ENCODE measurements at places on chromosomes 5 and 9.

DNA sequence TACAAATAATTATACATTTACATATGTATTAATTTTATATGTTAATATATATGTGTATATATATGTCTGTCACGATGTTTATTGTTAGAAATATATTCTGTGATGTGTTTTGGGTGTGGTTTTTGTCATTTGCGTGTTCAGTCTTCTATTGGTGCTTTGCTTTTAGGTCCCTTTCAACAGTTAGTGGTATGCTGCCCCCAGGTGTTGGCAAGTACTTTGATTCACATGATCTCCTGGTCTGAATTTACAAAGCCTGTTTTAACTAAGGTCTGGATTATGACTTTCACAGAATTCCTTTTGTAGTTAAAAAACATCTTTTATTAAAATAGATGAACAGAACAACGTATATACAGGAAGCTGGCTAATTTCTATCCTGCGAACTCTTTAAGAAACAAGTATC lies 271.5 kb downstream of the CCDC171 start:
- DNase-seq: no peak

DNA sequence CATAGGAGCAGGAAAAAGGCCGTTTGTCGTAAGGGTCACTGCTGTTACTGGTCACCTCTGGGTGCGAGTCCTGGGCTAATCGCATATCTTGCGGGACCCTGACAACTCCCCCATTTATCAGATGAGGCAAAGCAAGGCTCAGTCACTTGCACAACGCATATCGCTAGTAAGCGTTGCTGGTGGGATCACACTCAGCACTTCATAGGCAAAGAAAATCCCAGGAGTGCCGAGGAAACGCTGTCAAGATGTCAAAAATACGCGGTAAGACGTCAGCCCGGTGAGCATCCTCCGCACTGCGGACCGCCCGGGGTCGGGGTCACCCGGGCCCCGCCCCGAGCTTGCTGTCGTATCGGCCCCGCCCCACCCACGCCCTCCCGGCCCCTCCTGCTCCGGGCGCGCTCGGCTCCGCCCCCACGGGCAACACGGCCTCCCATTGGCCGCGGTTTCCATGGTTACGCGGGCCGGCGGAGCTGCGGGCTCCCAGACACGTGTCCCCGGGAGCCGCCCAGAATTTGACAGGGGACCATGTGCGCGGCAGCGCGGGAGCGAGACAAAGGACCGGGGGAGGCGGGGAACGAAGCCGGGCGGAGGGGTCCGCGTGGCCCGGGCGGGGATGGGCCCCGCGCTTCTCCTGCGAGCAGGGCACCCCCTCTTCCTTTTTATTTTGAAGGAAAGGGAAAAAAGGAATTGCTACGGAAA lies 80.2 kb upstream of the IER5L start:
- peak; percentile 89 for DNase-seq

- no peak for DNase-seq
These were observed 105.7 kb upstream of the MEGF10 start for GRCh38 chr5:127184851-127185250.

GRCh38 chr9:89675058-89675742 lies 70.4 kb downstream of the GADD45G start:
- no peak for DNase-seq

DNA sequence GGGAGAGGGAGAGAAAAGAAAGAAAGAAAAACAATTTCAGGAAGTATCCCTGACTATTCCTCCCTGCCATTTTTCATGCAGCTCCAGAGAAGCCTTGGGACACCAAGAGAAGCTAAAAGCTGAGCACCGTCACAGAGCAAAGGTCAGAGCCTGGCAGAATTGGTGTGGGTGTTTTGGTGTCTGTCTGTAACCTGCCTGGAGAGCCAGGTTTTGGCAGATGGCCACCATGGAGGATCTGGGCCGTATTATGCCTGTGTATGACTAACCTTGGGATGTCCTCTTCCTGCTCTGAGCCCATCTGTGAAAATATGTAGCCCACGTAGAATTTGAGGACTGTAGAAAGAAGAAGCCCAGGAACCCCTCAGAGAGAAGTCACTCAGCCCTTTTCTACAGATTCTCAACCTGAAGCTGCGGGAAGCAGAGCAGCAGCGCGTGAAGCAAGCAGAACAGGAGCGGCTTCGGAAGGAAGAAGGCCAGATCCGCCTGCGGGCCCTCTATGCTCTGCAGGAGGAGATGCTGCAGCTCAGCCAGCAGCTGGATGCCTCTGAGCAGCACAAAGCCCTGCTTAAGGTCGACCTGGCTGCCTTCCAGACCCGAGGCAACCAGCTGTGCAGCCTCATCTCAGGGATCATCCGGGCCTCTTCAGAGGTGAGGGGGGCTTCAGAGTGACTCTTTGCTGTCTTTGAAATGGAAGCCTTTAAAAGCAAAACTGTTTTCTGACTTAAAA lies 18.8 kb downstream of the GLE1 start:
- no peak for DNase-seq

GRCh38 chr5:71706906-71707305 lies 12.2 kb upstream of the CARTPT start:
- no peak for DNase-seq

GRCh38 chr5:176739461-176740051 lies 70.8 kb upstream of the UNC5A start:
- no peak for DNase-seq

DNA sequence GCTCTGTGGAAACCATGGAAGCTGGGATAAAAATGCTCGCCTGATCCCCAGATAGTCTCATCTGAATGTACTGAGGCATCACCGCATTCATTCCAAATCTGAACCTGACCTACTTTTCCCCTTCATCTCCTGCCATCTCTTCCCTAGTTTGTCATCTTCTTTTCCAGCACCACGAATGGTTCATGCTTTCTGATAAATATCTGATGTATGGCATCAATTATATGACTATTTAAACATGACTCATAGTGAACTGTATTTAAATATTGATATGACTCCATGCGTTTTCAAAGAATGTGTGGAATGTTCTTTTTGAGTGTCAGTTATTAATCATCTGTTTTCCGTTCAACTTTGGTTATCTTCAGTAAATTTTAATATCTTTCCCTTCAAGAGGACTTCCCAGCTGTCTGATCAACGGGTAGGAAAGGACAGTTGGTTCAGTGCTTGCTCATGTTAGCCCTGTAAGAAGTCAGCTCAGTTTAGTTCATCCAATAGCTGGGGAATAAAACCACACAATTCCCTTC lies 21.1 kb downstream of the BASP1 start:
- DNase-seq: no peak

DNA sequence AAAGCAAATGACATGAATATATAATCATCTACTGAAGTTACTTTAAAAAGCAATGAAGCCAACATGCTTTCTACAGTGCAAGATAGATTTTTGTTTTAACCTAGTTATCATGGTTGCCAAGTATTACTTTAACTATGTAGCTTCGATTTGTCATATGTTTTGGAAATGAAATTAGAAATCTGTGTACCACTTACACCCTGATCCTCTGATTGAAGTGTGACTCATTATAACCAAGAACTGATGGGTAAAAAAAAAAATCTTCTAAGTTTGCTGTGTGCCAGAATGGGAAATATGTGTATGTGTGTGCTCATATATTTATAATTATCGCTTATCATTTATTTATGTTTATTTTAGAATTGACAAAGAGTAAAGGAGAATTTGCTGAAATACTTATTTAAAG lies 9.1 kb upstream of the CDC42SE2 start:
- DNase-seq: no peak

- DNase-seq: no peak
These were observed 35.9 kb downstream of the FBXW2 start for GRCh38 chr9:120757026-120757913.

DNA sequence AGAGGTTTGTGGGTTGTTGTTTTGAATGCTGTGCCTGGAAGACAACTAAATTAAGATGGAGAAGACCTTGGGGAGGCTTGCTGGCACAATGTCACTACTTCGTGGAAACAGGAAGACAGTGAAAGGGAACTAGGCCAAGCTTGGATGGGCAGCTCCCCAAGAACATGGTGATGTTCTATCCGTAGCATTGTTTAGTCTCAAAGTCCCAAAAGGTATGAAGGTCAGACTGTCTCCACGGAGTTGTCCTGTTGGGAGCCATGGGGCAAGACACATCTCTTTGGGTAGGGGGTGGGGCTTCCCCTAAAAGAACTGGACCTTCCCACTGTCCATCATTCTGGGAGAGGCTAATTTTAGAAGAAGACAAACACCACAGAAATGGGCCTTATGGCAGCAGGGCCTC lies 140.5 kb downstream of the ENTREP1 start:
- no peak for DNase-seq

DNA sequence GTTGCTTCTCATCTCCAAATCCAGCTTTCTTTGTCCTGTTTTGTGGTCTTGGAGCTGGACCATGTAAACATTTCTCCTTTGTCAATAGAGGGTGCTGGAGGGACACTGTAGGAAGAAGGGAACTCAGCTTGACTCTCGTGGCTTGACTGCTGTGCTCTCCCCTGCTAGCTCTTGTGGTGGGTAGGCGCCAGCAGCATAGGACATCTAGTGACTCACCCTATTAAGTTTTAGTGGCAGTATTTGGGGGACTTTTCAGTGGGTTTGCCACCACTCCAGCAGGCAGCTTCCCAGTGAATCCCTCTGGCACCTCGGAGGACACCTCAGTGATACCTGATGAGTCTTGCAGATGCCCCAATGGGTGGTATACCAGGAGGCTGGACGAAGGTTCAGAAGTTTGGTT lies 97.8 kb downstream of the TSSK1B start:
- DNase-seq: no peak

GRCh38 chr9:110152704-110153374 lies 55.1 kb downstream of the C9orf152 start:
- DNase-seq: peak; percentile 22

GRCh38 chr5:119270121-119270565 lies 85.7 kb upstream of the TNFAIP8 start:
- no peak for DNase-seq

DNA sequence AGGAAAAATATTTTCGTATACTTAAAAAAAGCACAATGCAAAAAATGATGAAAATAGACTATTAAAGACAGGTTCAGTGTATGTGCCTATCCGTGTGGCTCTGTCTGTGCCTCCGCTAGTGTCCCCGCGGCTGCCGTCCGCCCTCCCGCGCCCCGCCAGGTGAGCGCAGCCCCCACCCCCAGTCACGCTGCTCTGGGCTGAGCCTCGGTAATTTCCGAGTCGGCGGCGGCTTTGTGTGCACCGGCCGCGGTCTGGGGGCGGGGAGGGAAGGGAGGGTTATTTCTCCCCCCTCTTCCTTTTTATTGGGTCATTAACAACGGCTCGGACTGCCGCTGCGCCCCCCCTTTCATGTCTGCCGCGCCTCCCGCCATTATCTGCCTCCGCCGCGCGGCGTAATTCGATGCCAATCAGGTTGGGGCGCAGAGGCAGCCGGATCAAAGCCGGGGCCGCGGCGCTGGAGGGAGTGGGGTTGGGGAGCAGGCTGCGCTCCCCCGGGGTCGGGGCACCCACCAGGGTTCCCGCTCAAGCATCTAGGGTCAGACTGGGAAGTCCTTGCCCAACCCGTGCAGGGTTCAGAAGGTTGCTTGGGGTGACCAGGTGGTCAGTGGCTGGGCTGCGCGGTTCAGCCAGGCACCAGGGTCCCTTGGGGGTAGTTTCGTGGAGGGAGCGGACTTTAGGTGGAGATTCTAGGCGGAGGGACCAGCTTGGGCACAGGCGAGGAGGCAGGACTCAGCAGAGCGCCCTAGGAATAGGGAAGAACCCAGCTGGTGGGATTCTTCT lies 39.5 kb upstream of the PSD2 start:
- DNase-seq: no peak

DNA sequence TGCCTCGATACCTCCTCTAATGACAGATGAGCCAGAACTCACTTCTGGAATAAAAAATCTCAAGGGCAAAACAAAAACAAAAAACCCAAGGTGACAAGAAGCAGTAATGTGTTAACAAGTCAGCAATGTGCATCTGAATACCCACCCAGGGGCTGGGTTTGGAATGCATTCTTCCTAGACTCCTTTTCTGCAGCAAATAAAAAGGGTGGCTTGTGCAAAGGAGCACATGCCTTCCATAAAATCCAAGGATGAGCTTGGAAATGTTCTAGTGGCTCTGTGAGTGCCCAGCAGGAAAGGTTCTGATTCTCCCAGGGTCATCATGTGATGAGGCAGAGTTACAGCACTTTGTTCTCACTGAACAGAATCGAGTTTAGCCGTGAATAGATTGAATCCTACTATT lies 599.9 kb downstream of the RAB3C start:
- DNase-seq: no peak

GRCh38 chr9:78507037-78507436 lies 210.1 kb downstream of the PSAT1 start:
- no peak for DNase-seq

- no peak for DNase-seq
These were observed 36.4 kb upstream of the NKX2-5 start for GRCh38 chr5:173271419-173271818.

Measured in stimulated activated CD4-positive, alpha-beta T cell treated with anti-CD3 and anti-CD28 coated beads, Interleukin-4, amount 100 ng/mL, for 24 hours (primary cell).